ENCODE measurements at places on chromosomes 3 and 15. TPM values are rescaled to one million over a fixed set of nuclear protein-coding genes. Genes with fewer than 3 reads are reported as not detected.

The PLSCR4 gene
- 2.7 TPM for total RNA-seq

The BCHE gene
- total RNA-seq: 0.03 TPM

The TMC3 gene
- not detected for total RNA-seq

DNA sequence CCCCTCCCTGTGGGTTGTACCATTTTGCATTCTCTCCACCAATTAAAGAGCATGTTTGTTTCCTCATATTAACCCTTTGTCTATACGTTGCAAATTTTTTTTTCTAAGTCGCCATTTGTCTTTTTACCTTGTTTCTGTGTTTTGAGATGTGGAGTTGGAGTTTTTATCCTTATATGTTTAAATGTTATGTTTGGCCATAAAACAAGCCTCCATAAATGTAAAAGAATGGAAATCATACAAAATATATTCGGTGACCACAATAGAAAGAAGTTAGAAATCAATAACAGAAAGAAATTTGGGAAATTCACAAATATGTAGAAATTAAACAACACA lies 29.2 kb downstream of the LRRK1 start:
- DNase-seq: no peak

GRCh38 chr3:68904064-68904463 lies 28.3 kb downstream of the TAFA4 start:
- no peak for DNase-seq

- peak; percentile 31 for DNase-seq
Observed at GRCh38 chr3:172939651-172940293, 189.2 kb downstream of the ECT2 start.

DNA sequence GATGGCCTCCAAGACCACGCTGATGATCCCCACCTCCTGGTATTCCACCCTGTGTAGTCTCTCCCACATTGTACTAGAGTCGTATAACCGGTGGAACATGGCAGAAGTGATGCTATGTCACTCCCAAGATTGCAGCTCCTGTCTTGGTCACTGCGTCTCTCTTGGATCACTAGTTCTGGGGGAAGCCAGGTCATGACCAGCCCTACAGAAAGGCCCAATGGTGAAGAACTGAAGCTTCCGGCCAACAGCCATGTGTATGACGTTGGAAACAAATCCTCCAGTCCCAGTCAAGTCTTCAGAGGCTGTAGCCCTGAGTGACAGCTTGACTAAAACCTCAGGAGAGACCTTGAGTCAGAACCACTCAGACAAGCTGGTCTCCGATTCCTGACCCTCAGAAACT lies 61.9 kb upstream of the FNDC3B start:
- no peak for DNase-seq
